ENCODE measurements at places on chromosomes 2 and 18. TPM values are rescaled to one million over a fixed set of nuclear protein-coding genes. Genes with fewer than 3 reads are reported as not detected.

GRCh38 chr2:71190656-71191569, 36.0 kb downstream of the PAIP2B start:
- no peak for DNase-seq

GRCh38 chr2:187959821-187960220, 331.9 kb upstream of the GULP1 start:
- peak; percentile 64 for DNase-seq

GRCh38 chr2:219995991-219996765, 368.7 kb downstream of the SLC4A3 start:
- DNase-seq, result no peak

GRCh38 chr2:29193111-29193510, 77.9 kb downstream of the CLIP4 start:
- DNase-seq, result no peak

DNA sequence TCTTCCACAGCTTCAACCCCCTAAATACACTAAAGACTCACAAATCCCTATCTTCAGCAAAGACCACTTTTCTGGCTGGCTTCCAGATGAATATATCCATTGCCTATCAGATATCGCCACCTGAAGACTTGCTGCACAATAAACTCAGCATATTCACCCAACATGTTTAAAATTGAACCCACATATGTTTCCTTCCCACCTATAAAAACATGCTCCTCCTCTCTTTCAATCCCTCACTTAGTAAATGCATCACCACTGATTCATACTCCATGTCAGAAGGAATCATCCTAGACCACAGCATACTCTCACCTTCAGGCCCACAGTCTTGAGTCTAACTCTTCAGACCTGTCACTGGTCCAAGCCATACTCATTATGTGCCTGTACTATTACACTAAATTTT, 5.3 kb downstream of the SPC25 start:
- peak; percentile 14 for DNase-seq

- DNase-seq, result no peak
These were observed 1.2 kb downstream of the TGOLN2 start for GRCh38 chr2:85326406-85327159.

DNA sequence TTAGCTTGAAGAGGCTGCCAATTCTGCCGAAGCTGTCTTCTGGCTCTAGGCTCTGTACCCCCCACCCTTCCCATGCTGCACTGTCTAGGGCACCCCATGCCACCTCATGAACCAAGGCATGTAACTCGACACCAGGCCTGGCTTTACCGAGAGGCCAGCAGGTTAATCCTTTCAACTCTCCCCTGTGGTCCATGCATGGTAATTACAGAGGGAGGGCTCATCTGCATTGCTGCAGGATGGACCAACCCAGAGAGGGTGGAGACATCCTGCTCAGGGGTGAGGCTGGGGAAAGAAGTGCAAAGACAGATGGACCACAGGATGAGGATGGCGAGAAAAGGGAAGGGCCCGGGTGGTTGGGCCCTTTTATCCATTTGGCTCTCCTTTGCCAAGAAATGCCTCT, 65.8 kb downstream of the KCTD1 start:
- DNase-seq, result no peak

GRCh38 chr2:37984176-37984575, 59.1 kb downstream of the RMDN2 start:
- no peak for DNase-seq

GRCh38 chr18:75226286-75226955, 15.8 kb downstream of the TSHZ1 start:
- no peak for DNase-seq

DNA sequence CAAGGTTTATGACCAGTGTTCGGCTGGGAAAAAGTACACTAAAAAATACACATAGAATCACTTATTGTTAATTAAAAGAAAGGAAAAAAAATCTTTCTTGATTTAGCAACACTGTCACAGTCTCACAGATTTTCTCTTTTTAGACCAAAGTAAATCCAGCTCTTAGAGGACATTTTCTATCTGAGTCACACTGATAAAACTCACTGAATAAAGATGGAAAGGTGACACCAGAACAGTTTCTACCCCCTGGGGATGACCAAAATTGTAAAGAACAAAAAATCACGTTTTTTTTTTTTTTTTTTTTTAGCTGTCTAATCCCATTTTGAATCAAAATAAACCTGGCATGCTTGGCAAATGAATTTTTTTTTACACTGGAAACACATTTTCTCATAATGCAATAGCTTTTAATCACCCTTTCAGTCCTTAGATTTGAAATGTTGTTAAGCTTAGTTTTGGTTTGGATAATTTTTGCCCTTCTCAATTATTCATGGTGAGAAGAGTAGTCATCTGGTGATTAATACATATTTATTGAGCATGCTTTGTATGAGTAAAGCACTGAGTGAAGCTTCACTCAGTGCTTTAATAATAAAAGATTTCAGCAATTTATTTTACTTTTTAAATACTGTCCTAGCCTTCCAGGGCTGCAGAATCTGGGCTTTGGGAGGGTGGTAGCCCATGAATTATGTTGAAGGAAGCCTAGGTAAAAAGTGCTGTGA, 886.3 kb downstream of the SLC4A3 start:
- DNase-seq, result no peak

DNA sequence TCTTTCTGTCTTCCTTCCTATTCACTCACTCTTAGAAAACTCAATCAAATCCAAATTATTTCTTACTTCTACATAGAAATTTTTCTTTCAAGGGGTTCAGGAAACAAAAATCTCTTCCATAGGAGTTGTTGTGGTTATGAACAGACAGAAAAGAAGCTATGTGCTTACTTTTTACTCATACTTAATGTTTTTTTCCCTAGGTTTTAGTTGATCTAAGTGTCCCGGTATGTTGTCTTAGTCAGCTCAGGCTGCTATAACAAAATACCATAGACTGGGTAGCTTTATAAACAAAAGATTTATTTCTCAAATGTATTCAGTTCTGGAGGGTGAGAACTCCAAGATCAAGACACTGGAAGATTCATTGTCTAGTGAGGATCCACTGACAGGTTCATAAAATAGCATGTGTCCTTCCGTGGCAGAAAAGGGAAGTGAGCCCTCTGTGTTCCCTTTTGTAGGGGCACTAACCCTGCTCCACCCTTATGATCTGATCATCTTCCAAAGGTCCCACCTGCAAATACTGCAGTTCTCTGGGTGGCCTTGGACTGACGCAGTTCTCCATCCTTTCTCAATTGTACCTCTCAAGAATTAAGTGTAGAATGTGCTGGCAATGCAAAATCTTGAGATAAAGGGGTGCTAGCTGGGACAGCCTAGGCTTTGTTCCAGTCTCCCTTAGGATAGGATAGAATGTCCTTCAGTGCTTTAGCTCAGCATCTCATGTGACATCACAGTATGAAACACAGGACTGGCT, 14.4 kb upstream of the VRK2 start:
- no peak for DNase-seq

DNA sequence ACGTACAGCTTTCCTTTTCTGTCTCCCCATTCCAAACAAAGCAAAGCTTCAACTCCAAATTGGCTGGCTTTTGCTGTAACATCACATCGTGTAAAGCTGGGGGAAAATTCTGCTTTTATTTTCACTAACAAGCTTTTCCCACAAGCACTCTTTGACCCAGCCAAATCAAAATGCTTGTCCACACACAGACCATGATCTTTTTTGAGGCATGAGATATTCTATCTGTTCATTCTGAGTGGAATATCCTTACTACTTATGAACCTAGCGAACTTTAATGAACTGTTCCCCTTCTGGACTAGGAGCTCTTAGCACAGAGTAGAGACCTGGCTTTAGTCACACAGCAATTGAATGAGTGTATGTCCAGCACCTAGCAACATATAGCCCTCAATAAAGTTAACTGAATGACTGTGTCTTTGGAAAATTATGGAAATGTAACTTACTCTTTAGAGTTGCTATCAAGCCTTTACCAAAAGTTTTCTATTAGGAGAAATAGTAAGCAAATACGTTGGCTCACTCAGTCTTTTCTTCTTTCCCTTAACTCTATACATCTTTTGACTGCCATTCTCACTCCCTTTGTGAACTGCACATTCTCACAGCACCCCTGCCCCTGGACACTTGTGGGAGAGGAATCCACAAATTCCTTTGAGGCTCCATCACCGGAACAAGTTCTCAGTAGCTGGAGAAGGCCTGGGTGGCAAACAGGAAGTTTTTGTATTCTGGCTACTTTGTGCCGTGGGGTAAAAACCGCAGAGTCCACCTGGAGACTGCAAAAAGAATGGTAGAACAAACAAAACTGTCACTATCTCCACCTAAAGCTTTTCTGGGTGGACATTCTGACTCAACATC, 1.3 kb upstream of the UBE2E3 start:
- peak; percentile 67 for DNase-seq

- DNase-seq, result no peak
These were observed at the start of gene MPP4 for GRCh38 chr2:201698588-201699226. Gene MPP4, minus strand, starts transcription at chr2:201698644. Its CDS starts 4,690 bp downstream, at chr2:201693954.

DNA sequence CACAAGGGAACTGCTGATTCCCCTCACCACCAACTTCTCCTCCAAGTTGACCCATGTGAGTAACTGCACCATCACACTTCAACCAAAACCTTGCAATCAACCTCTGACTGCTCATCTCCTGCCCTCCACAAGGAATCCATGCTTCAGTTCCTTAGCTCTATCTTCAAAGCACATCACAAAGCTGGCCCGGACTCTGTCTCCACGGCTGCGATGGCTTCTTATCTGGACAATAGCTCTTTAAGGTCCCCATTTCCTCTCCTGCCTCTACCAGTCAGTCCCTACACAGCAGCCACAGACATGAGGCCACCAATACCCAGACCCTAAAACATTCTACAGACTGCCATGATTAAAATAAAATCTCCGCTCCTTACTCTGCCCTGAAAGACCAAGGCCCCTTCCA, 25.7 kb downstream of the MBOAT2 start:
- no peak for DNase-seq

- DNase-seq, result no peak
These were observed 55.1 kb downstream of the MAP3K20 start for GRCh38 chr2:173130496-173131465.

DNA sequence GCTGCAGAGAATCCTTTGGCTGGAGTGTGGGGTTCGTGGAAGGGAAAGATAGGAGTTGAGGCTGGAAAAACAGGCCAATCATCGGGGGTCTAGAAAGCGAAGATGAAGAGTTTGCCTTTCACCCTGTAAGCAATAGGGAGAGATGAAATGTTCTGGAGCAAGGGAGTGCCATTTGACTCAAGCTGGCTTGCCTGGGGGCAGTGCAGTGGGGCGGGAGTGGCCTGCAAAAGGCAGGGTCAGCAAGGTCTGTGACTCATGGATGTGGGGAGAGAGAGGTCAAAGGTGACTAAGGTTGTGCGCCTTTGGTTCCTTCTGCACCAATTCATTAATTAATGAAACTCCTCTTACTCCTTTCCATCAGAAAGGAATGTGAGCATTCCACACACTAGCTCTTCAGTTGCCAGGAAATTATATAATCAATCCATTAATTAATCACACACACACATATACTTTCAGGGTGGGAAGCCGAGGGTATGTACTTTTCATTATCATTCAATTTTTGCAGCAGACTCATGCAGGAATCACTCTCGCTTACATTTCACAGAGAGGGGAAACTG, 227.6 kb downstream of the MYCN start:
- no peak for DNase-seq

- DNase-seq, result no peak
These were observed 13.3 kb upstream of the C18orf32 start for GRCh38 chr18:49500201-49500921.

- DNase-seq, result no peak
These were observed 879 bp upstream of the XDH start for GRCh38 chr2:31415421-31415820.

GRCh38 chr2:176814740-176815367, 397.7 kb upstream of the HNRNPA3 start:
- DNase-seq, result no peak

- peak; percentile 50 for DNase-seq
These were observed 9.3 kb upstream of the TSN start for GRCh38 chr2:121746071-121746578.

GRCh38 chr2:236664136-236664535, 94.5 kb downstream of the ACKR3 start:
- no peak for DNase-seq

GRCh38 chr2:161223139-161223732, 63.0 kb downstream of the TANK start:
- no peak for DNase-seq

DNA sequence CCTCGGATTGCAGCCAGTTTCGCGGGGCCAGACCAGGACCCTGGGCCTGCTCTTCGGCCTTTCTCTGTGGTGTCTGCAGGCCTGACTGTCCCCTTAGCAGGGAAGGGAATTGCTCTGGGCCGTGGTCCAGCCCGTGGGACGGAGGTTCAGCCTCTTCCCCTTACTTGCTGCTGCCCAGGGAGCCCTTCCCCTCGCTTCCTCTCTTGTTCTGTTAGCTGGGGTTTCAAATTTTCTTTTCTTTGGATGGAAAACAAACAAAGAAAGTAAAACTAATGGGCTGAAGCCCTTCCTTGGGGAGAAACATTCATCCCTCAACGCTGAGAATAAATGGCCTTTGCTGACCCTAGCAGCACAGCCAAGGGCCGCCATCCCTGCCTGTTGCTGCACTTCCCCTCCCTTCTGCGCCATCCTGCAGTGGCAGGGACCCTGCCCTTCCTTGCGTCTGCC, 52.4 kb downstream of the ASAP2 start:
- DNase-seq, result no peak

The PLEK gene
- not detected for total RNA-seq

The RESP18 gene
- not detected for total RNA-seq

The HSBP1L1 gene
- total RNA-seq, result 29.3 TPM

The MARCHF4 gene
- total RNA-seq, result 17.2 TPM

The CYP26B1 gene
- 1.1 TPM for total RNA-seq

The SATB2 gene
- 5.5 TPM for total RNA-seq

The TLX2 gene
- total RNA-seq, result not detected

The IL36RN gene
- 0.04 TPM for total RNA-seq

The POTEI gene
- total RNA-seq, result not detected

The CHRNA1 gene
- total RNA-seq, result not detected

The BARD1 gene
- total RNA-seq, result 6.0 TPM

The ANKRD62 gene
- total RNA-seq, result not detected

The LONRF2 gene
- total RNA-seq, result 3.3 TPM

The SCYGR5 gene
- total RNA-seq, result not detected
